ENCODE measurements at places on chromosomes 1 and 21. TPM values are rescaled to one million over a fixed set of nuclear protein-coding genes. Genes with fewer than 3 reads are reported as not detected.

- H3K27me3 ChIP-seq, result no peaks in the 10 kb centered on the region
- H3K4me1 ChIP-seq, result peaks cover 52% of the 10 kb centered on the region
These were observed 3.0 kb downstream of the TENT5B start for GRCh38 chr1:27009601-27010197.

DNA sequence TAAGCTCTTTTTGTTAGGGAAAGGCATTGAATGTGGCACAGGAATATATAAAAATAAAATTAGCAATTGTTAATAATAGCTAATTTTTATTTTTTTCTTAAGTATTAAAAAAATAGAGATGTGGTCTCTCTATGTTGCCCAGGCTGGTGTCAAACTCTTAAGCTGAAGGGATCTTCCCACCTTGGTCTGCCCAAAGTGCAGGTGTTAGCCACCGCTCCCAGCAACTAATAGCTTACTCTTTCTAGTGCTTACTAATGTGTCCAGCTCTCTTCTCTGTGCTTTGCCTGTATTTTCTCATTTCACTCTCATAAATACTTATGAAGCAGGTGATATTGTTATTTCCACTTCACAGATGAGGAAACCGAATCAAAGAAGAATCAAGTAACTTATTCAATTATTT, 13.4 kb upstream of the IL24 start:
- no peak overlapping the region for H3K27ac ChIP-seq
- H3K36me3 ChIP-seq, result no peaks in the 10 kb centered on the region
- H3K27me3 ChIP-seq, result no peaks in the 10 kb centered on the region
- no peak overlapping the region for H3K4me3 ChIP-seq

DNA sequence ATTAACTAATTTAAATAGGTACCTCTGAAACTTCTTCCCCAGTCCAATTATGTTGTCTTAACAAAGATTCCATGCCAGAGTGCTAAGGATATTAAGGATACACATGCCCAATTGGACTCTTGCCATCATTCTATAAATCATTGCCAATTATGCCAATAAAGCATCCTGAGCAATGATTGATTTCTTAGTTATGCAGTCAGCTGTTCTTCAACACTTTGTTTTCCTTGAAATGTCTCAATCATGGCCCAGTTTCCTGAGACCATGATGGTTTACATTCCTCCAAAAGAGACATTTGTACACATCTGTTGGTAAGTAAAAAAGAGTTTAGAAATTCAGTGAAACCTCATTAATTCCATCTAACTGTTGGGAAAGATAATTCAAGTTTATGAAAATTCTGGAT, 180.4 kb upstream of the PKN2 start:
- no peak overlapping the region for H3K27ac ChIP-seq
- H3K36me3 ChIP-seq, result no peaks in the 10 kb centered on the region
- H3K27me3 ChIP-seq, result no peaks in the 10 kb centered on the region
- H3K4me1 ChIP-seq, result no peaks in the 10 kb centered on the region
- no peak overlapping the region for H3K4me3 ChIP-seq

GRCh38 chr21:17231124-17231523, 281.7 kb upstream of the CXADR start:
- no peak overlapping the region for H3K27ac ChIP-seq
- H3K27me3 ChIP-seq, result no peaks in the 10 kb centered on the region

- DNase-seq, result peak; percentile 90
- H3K4me3 ChIP-seq, result no peak overlapping the region
- no peaks in the 10 kb centered on the region for H3K27me3 ChIP-seq
These were observed 28.4 kb downstream of the TMCC2 start for GRCh38 chr1:205255941-205256780.

GRCh38 chr21:20301395-20301794, 696.8 kb upstream of the NCAM2 start:
- DNase-seq, result no peak
- no peak overlapping the region for H3K27ac ChIP-seq
- no peak overlapping the region for H3K4me3 ChIP-seq
- H3K27me3 ChIP-seq, result no peaks in the 10 kb centered on the region

- DNase-seq, result no peak
- peaks cover 11% of the 10 kb centered on the region for H3K4me1 ChIP-seq
- H3K4me3 ChIP-seq, result no peak overlapping the region
- no peaks in the 10 kb centered on the region for H3K36me3 ChIP-seq
These were observed 21.9 kb downstream of the NCF2 start for GRCh38 chr1:183568176-183569021.

DNA sequence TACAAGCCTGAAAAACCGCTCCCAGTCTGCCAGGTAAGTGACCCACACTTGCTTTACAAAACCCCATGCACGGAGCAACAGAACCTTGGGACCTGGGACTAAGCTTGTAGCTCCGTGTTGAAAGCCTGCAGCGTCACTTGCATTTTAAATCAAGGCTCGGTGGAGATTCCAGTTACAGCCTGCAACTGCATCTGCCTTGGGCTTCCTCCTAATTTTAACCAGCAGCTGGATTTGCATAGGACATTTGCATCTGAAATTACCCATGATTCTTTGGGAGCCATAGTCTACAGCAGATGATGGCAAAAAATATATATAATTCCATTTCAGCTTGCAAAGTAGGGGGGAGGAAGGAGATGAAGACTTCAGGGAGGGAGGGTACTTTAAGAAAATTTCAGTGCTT, 62.4 kb upstream of the IGSF21 start:
- H3K4me3 ChIP-seq, result no peak overlapping the region
- no peaks in the 10 kb centered on the region for H3K27me3 ChIP-seq
- DNase-seq, result no peak
- H3K27ac ChIP-seq, result no peak overlapping the region

- DNase-seq, result no peak
- H3K36me3 ChIP-seq, result no peaks in the 10 kb centered on the region
- no peaks in the 10 kb centered on the region for H3K27me3 ChIP-seq
- H3K27ac ChIP-seq, result no peak within 1 kb of the TSS
- no peaks in the 10 kb centered on the region for H3K4me1 ChIP-seq
These were observed at the start of gene GBP4 for GRCh38 chr1:89198491-89199072. TSS of gene GBP4 (minus strand) at chr1:89198942. CDS start at chr1:89198834, 108 bp downstream.

GRCh38 chr1:113166473-113166872, 93.5 kb downstream of the LRIG2 start:
- no peaks in the 10 kb centered on the region for H3K27me3 ChIP-seq
- H3K36me3 ChIP-seq, result no peaks in the 10 kb centered on the region
- no peak overlapping the region for H3K4me3 ChIP-seq
- no peak for DNase-seq

GRCh38 chr1:2270260-2271100, 42.4 kb downstream of the SKI start:
- no peaks in the 10 kb centered on the region for H3K36me3 ChIP-seq
- no peak for DNase-seq
- H3K27ac ChIP-seq, result no peak overlapping the region

DNA sequence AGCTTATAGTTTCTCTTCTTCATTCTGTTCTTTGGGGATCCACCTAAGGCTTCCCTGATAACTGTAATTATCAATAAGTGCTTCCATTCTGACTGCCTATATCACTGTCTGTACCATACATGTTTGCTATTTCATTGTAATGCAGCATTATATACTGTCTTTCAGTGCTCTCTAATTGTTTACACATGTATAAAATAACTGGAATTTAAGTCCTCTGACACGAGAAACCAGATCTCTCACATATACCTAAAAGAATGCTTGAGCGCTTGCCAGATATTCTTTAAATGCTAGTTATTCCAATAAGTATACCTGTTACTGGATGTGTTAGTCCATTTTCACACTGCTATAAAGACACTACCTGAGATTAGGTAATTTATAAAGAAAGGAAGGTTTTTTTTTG, 34.7 kb downstream of the CELF3 start:
- no peak overlapping the region for H3K27ac ChIP-seq
- H3K4me3 ChIP-seq, result no peak overlapping the region
- no peak for DNase-seq
- no peaks in the 10 kb centered on the region for H3K36me3 ChIP-seq
- no peaks in the 10 kb centered on the region for H3K4me1 ChIP-seq
- no peaks in the 10 kb centered on the region for H3K27me3 ChIP-seq

GRCh38 chr1:37394574-37395464, 79.6 kb upstream of the ZC3H12A start:
- DNase-seq, result no peak
- no peak overlapping the region for H3K4me3 ChIP-seq
- H3K36me3 ChIP-seq, result no peaks in the 10 kb centered on the region
- H3K27ac ChIP-seq, result no peak overlapping the region
- H3K27me3 ChIP-seq, result no peaks in the 10 kb centered on the region

GRCh38 chr1:225329041-225329440, 98.8 kb downstream of the LBR start:
- no peak overlapping the region for H3K4me3 ChIP-seq
- H3K27ac ChIP-seq, result no peak overlapping the region
- no peaks in the 10 kb centered on the region for H3K27me3 ChIP-seq
- H3K4me1 ChIP-seq, result peaks cover 12% of the 10 kb centered on the region
- no peaks in the 10 kb centered on the region for H3K36me3 ChIP-seq

DNA sequence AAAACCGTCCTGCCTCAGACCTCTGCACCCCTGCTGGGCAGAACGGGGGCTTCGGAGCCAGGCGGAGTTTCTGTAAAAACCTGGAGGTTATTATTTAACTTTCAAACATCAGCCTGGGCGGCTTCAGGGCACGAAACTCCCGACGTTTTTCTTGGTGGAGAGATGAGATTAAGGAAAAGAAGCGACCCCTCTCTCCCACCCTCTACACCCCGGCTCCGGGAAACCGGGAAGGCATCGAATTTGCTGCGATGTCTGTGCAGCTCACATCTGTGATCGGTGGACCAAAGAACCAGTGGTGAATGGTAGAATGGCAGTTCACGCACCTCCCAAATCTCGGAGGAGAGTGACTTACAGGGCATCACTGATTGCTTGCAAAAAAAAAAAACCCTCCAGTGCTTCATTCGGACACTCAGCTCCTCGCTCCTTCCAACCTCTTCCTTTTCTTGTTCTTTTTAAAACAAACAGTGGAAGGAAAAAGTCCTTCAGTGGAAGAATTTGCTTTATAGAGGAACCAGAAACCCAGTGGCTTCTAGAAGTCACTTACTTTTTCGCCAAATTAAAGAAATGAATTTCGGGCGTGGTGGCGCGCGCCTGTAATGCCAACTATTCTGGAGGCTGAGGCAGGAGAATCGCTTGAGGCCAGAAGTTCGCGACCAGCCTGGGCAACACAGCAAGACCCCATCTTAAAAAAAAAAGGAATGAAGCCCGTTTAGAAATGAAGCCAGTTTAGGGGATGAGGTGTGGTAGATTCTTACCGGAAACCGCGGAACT, 884 bp downstream of the PHACTR4 start:
- H3K27me3 ChIP-seq, result no peaks in the 10 kb centered on the region
- peak; percentile 45 for DNase-seq
- H3K4me3 ChIP-seq, result peak overlapping the region; percentile 40
- H3K27ac ChIP-seq, result peak overlapping the region; percentile 92
- peaks cover 17% of the 10 kb centered on the region for H3K4me1 ChIP-seq

GRCh38 chr1:12594966-12595756, 22.8 kb downstream of the DHRS3 start:
- no peak overlapping the region for H3K4me3 ChIP-seq
- no peak for DNase-seq
- peaks cover 10% of the 10 kb centered on the region for H3K4me1 ChIP-seq
- H3K36me3 ChIP-seq, result no peaks in the 10 kb centered on the region
- H3K27me3 ChIP-seq, result no peaks in the 10 kb centered on the region

DNA sequence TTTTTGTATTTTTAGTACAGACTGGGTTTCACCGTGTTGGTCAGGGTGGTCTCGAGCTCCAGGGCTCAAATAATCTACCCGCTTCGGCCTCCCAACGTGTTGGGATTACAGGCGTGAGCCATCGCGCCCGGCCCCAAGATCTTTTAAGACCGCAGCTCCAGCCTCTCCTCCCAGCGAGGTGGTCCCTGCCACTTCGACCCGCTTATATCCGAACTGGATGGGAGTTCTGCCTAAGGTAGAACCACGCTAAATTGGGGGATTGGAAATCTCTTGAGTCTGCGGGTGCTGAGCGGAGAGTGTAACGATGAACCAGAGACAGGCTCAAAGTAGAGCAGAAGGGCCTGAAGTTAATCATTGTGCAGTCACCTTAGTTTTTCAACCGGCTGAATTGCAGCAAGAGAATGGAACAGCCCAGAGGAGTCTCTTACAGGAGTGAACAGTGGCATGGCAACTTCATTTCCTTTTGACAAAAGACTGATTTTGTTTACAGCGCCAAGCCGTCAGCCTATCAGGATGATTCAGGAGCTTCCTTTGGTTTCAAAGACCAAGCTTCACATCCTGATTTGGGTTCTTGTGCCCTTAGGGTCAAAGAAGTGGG, 726 bp upstream of the CYB5R1 start:
- DNase-seq, result peak; percentile 15
- H3K4me1 ChIP-seq, result peaks cover 25% of the 10 kb centered on the region
- H3K4me3 ChIP-seq, result peak overlapping the region; percentile 70
- no peaks in the 10 kb centered on the region for H3K27me3 ChIP-seq
- H3K36me3 ChIP-seq, result no peaks in the 10 kb centered on the region

GRCh38 chr1:243763806-243764205, 86.2 kb downstream of the AKT3 start:
- no peaks in the 10 kb centered on the region for H3K27me3 ChIP-seq
- H3K27ac ChIP-seq, result no peak overlapping the region
- no peak for DNase-seq
- H3K36me3 ChIP-seq, result no peaks in the 10 kb centered on the region
- H3K4me3 ChIP-seq, result no peak overlapping the region
- no peaks in the 10 kb centered on the region for H3K4me1 ChIP-seq

DNA sequence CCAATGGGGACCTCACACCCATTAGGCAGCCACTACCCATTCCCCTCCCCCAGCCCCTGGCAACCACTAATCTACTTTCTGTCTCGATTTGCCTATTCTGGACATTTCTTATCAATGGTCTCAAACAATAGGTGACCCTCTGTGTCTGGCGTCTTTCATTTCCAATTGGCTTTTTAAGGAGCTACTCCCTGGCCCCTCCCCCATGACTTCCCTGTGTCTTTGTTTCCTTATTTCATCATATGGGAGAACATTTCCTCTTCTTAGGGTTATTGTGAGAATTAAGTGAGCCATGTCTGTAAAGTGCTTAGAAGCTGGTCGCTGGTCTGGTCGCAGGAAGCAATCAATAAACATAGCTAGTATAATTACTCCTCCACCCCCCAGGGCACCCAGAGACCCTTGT, 80.9 kb downstream of the SPSB1 start:
- H3K36me3 ChIP-seq, result no peaks in the 10 kb centered on the region
- H3K27ac ChIP-seq, result peak overlapping the region; percentile 20
- no peak for DNase-seq
- no peaks in the 10 kb centered on the region for H3K4me1 ChIP-seq

GRCh38 chr1:90557706-90558105, 159.4 kb downstream of the BARHL2 start:
- no peak overlapping the region for H3K4me3 ChIP-seq
- no peak for DNase-seq
- H3K36me3 ChIP-seq, result no peaks in the 10 kb centered on the region

Gene ZNF695
- 25.2 TPM for total RNA-seq

Gene ALPL
- total RNA-seq, result 0.79 TPM

Gene DDR2
- total RNA-seq, result 0.65 TPM

Gene C1QB
- not detected for total RNA-seq

Gene MYOM3
- total RNA-seq, result not detected

Gene OR10K1
- not detected for total RNA-seq

Gene CD46
- total RNA-seq, result 152 TPM

Gene S100A9
- not detected for total RNA-seq
